ENCODE measurements at places on chromosomes 5 and 9. TPM values are rescaled to one million over a fixed set of nuclear protein-coding genes. Genes with fewer than 3 reads are reported as not detected.

The CAMK4 gene
- 0.37 TPM for polyA plus RNA-seq

DNA sequence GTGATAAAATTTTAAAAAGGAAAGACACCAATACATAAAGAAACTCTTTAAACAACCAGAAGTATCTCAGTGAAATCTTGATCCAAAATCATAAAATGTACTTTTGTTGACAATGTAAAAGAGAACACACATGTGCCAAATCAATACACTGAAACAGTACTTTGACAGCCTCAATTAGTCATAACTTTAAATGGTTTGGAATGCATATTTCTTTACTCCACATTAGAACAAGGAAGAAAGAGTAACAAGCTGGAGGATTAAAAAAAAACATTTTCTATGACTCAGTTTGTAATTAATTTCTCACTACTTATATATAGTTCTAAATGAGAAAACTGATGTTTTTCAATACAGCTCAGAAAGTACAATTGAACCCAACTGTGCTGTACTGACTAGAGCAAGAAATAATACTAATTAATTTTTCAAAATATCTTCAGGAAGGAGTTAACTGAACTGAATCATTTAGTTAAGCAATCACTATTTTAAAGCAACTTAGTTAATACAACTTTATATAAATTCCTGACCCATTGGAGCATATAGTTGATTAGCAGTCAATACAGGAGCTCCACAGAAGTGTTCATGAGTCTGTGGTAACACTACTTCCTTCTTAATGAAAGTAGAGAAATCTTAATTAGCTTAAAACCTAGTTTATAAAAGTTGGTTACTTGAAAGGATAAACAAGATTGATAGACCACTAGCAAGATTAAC lies 101.0 kb downstream of the NR3C1 start:
- no peak for DNase-seq

- DNase-seq = no peak
These were observed 73.7 kb downstream of the ARHGEF37 start for GRCh38 chr5:149654883-149655505.

- peak; percentile 85 for DNase-seq
These were observed 65.6 kb downstream of the COL5A1 start for GRCh38 chr9:134707031-134707680.

GRCh38 chr5:108649646-108650045 lies 98.1 kb upstream of the FER start:
- DNase-seq = no peak

DNA sequence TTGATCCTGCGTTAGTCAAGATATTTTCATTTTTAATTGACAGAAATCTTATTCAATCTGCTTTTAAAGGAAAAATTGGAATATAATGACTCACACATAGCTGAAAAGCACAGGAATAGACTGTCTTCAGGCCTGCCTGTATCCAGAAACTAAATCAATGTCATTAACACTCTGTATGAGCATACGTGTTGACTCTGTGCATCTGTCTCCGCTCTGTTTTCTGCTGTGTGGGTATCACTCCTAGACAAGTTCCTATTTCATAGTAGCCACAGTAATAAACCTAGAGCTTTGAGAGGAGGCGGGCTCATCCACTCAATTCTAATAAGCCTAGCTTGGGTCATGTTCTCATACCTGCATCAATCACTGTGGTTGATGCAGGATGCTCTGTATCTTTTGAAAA lies 267.6 kb downstream of the KCTD16 start:
- DNase-seq = no peak

GRCh38 chr9:2354216-2354615 lies 267.4 kb upstream of the VLDLR start:
- DNase-seq = no peak

- DNase-seq = no peak
These were observed 63.8 kb downstream of the SMIM15 start for GRCh38 chr5:61098251-61098995.

DNA sequence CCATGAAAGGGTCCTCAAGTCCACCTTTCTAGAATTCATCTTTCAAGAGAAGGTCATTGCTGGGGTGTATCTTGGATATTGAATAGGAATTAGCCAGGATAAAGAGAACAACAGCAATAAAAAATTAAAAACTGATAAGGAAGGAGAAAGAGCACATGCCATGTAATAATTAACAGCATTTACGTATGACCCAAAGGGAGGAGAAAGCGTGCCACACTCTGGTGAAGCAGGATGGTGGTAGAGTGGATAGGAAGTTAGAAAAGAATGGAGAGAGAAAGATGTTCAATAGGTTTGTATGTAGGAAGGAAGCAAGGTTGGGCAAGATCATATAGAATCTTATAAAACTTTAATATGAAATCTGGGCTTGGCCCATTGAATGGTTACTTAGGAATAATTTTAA lies 751.5 kb downstream of the MAT2B start:
- DNase-seq = no peak

- DNase-seq = peak; percentile 84
These were observed at the start of gene ECPAS for GRCh38 chr9:111483858-111484571. TSS of gene ECPAS (minus strand) at chr9:111484383. CDS start at chr9:111472918, 11,465 bp downstream.

GRCh38 chr5:69312459-69313160 lies 20.0 kb downstream of the CCDC125 start:
- DNase-seq = no peak

DNA sequence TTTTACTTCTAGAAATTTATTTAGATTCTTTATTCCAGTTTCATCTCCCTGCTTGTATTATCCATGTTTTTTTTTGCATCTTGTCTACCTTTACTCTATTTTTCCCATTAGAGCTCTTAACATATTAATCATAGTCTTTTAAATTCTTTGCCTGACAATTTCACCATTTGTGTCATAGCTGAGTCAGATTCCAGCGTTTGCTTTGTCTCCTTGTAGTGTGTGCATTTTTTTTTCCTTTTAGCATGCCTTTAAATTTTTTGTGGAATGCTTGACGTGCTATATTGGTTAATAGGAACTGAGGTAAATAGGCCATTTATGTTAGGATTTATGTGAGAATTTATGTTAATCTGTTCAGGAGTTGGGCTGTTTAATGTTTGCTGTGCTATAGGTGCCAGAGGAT lies 41.8 kb upstream of the NFIL3 start:
- DNase-seq = no peak

GRCh38 chr5:92703976-92704375 lies 877.0 kb downstream of the NR2F1-AS1 start:
- DNase-seq = no peak

The ARHGEF37 gene
- polyA plus RNA-seq = 6.9 TPM

The TRIM41 gene
- 21.8 TPM for polyA plus RNA-seq

DNA sequence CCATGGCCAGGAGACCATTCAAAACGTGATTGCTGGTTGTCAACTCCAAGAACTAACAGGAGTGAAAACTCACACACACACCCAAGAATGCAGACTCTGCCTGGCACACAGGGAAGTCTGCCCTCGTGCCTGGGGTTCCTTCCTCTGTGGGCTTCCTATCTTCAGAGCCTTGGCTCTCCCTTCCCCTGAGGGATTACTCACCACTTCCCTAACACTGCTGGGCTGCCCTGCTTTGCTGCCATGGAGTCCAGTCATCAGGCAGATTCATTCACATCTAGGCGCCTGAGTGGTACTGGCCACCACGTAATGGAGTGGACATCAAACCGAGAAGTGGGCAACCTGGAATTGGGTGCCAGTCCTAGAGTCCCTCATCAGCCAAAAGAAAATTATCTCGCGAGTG lies 76.4 kb upstream of the PRSS3 start:
- DNase-seq = no peak

GRCh38 chr9:136110082-136111061 lies 8.3 kb downstream of the TMEM250 start:
- DNase-seq = peak; percentile 77

- DNase-seq = no peak
These were observed 27.2 kb downstream of the AHRR start for GRCh38 chr5:348726-349125.

GRCh38 chr5:16616536-16617273 lies at the start of gene RETREG1:
TSS of gene RETREG1 (minus strand) at chr5:16616997. CDS start at chr5:16616971, 26 bp downstream.
- DNase-seq = peak; percentile 71

GRCh38 chr5:110027527-110028322 lies 338.0 kb downstream of the MAN2A1 start:
- no peak for DNase-seq

GRCh38 chr5:4921929-4922328 lies 218.2 kb upstream of the ADAMTS16 start:
- no peak for DNase-seq

The FCHSD1 gene
- 6.4 TPM for polyA plus RNA-seq

- DNase-seq = no peak
These were observed 100.3 kb downstream of the PJA2 start for GRCh38 chr5:109309326-109310063.

The F12 gene
- polyA plus RNA-seq = 3.1 TPM

DNA sequence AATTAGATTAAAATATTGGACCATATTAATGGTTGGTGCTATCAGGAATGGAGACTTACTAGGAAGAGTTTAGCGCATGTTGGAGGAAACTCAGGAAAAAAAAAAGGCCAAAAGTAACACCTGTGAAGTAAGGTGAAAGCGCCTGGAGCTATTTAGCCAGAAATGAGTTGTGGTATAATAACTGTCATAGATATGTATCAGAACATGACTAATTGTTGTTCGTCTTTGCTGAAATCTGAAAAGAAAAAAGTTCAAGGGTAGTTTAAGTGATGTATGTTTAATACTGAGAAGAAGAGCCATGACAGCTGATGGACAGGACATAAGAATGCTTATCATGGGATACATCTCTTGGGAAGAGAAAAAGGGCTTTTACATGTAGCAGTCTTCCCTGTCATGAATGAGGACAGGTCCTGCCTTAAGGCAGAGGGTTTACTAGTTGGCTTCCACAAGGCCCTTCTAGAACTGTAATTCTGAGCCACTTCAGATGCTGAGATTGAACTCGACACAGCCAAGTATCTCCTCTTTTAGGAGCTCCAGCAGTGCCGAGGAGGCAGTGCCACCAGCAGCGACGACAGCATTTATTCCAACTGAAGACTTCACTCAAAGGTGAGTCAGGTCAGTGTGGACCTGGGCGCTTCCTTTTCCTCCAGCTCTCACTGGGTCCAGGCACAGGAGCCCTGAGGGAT lies 940 bp upstream of the CAMK4 start:
- no peak for DNase-seq

- no peak for DNase-seq
These were observed 214.2 kb downstream of the TMEM232 start for GRCh38 chr5:110512266-110512665.

The F2RL1 gene
- polyA plus RNA-seq = 24.5 TPM

DNA sequence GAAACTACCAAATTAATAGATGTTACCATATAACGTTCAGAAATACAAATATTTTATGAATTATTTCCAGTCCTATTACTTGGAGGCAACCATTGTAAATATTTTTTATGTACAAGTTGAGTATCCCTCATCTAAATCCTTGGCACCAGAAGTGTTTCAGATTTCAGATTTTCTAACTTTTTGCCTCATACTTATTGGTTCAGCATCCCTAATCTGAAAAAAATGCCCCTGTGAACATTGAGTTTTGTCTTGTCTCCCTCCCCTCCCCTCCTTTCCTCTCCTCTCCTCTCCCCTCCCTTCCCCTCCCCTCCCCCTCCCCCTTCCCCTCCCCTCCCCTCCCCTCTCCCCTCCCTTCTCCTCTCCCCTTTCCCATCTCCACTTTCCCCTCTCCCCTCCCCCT lies 40.6 kb downstream of the UBAP1 start:
- no peak for DNase-seq

DNA sequence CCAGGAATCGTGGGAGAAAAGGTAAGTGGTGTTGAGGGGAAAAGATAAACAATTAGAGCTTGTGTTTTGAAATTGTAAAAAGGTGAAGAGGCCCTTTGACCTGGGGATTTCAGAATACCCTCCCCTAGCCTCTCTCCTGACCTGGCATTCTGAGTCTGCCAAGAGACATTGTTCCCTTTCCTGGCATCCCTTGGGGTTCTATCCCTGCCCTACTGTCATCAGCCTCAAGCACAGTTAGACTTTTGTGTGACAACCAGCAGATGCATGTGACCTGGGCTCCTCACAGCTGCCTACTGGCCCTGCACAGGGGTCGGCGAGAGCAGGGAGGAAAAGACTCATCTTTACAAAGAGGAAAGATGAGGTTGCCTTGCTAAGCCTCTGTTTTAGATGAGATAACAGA lies 72.2 kb upstream of the ORM1 start:
- no peak for DNase-seq

DNA sequence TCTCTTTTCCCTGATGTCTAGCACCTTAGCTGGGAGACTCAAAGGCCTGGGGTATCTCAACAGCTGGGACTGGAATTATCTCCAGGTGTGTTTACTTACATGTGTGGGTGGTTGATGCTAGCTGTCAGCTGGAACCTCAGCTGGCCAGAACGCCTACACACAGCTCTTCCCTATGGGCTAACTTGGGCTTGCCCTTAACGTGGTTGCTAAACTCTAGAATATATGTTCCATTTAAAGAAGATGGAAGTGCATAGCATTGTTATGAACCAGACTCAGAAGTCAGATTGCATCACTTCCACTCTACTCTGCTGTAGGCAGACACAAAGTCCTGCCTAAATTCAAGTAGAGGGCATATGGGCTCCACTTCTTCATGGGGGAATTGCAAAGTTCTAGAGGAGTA lies 29.3 kb downstream of the SGCD start:
- no peak for DNase-seq

DNA sequence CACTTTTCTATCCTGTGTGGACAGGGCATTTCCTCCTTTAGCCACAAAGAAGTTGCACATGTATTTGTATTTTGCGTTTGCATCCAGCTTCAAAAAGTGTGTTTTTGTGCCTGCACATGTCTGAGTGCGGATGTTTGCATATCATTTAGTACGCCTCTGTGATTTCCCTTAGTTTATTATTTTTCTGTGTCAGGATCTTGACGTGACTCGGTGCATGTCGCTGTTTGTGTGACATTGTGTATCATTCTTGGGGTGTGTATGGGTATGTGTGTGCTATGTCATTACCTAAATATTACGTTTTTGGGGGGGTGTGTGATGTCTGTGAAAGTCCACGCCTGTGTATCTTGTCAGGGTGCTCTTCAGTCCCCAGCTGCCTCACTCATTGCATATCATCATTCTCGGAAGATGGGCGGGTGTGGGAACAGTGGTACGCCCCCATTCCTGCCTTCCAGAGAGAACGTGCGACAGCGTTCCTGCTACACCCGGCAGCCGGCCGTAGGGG lies 416 bp upstream of the PAIP2 start:
- no peak for DNase-seq

The FSTL4 gene
- polyA plus RNA-seq = 4.0 TPM

GRCh38 chr9:137114220-137114612 lies 317 bp downstream of the DPP7 start:
- peak; percentile 63 for DNase-seq

- no peak for DNase-seq
These were observed 19.9 kb downstream of the C9orf152 start for GRCh38 chr9:110188101-110188500.

Measured in kidney (tissue), 22 donors.